Peyer's patch (tissue), 4 donors: ENCODE measurements at places on chromosomes 5 and 9. TPM values are rescaled to one million over a fixed set of nuclear protein-coding genes. Genes with fewer than 3 reads are reported as not detected.

The PDE6A gene
- total RNA-seq, result not detected

The LMX1B gene
- not detected for total RNA-seq

- DNase-seq, result no peak
These were observed 45.0 kb upstream of the ABL1 start for GRCh38 chr9:130789747-130790672.

The OTP gene
- total RNA-seq, result not detected

GRCh38 chr9:35110327-35110761 is 5.3 kb downstream of the ATOSB start:
- DNase-seq, result peak; percentile 45

GRCh38 chr5:181152406-181152805 is 5.0 kb downstream of the OR2V2 start:
- no peak for DNase-seq

DNA sequence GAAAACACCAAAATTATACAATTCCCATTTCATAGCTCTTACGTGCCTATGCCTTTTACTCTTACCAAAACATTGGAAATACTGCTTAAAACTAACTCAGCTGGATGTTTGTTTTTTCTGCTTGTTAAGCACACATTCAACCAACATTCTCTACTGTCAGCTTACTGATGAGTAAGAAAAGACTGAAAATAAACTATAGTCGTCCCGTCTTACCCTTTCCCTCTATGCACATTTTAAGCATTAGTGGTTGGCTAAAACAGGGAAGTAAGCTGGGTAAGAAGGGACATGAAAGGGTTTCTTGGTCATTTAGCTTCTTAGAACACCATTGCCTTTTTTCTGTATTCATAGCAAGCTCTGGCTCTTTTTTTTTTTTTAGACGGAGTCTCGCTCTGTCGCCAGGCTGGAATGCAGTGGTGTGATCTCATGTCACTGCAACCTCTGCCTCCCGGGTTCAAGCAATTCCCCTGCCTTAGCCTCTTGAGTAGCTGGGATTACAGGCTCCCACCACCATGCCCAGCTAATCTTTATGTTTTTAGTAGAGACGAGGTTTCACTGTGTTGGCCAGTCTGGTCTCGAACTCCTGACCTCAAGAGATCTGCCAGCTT is 232.1 kb upstream of the PCSK5 start:
- no peak for DNase-seq

DNA sequence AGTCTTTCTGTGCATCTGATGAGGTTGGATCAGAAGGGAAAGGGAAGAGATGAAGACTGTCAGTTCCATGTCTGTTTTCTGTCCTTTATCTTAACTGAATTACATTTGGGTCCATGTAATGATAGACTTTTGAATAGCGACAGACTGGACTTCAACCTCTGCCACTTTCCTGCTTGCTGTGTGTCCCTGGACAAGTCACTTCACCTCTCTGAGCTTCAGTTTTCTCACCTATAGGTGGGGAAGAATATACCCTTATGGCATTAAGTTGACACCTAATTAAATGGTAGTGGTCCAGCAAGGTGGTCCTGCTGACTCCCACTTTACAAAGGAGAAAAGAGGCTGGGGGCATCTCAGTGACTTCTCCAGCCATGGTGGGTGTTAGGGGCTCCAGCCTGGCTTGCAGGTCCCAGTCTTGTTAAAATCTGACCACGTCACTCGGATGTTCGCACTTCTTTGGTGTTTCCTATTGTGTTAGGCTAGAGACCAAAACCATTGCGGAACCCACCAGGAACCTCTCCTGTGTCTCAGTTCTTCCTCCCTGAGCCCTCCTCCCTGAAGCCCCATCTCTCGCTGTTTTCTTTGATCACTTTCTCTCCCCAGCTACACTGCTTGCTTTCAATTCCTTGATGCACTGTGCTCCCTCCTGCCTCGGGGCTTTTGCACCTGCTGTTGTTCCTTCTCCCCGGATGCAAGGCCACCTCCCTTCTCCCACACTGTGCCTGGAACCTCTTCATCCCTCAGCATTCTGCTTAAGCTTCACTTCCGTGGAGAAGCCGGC is 256.5 kb downstream of the NSG2 start:
- DNase-seq, result no peak

- DNase-seq, result no peak
These were observed 515.8 kb downstream of the KDM4C start for GRCh38 chr9:7273575-7273974.
